ENCODE measurements at places on chromosomes 12 and 14.

DNA sequence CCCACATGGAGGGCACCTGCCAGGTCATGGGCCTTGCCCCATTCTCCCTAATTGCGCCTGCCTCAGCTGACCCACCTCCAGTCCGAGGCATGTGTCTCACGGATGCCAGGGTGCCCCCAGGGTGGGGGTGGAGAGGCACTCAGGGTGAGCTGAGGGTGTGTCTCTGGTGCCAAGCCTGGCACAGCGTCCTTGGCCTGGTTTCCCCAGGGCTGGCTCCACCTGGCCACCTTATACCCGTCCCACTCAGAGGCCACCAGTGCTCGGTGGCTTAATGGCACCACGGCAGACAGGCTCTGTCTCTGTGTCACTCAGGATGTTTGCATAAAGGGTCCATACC lies 33.6 kb upstream of the TDRD9 start:
- DNase-seq: no peak

DNA sequence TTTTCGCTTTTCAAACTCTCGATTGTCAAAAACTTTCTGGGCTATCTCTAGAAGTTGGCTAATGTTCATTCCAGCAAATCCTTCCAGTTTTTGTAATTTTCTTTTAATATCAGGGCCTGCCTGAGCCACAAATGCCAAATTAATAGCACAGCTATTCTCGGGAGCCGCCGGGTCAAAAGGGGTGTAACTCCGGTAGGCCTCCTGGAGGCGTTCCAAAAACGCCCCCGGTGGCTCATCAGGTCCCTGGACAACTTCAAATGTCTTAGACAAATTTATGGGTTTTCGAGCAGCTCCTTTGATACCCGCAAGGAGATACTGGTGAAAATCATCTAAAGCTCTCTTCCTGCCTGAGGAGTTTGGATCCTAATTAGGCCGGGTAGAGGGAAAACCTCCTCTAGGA lies 117.9 kb upstream of the PZP start:
- no peak for DNase-seq

DNA sequence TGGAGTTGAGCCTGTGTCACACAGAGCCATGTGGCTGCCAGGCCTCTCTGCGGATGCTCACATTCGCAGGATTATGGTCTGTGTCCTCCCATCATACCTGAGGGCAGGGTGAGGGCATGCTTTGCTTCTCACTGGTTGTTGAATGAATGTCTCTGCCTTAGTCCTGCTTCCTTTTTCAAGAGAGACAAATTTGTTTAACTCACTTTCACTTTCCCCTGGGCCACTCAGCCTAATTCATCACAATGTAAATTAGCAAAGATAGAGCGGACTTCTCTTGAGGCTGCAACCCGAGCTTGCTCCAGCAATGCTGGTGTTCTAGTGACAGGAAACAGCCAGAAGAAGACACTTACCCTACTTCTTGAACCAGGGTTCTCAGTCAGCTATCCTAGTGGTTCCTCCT lies 35.5 kb upstream of the PAX9 start:
- no peak for DNase-seq

- no peak for DNase-seq
Observed at GRCh38 chr12:110335481-110336045, 54.5 kb downstream of the ATP2A2 start.

- no peak for DNase-seq
Observed at GRCh38 chr12:132438726-132439125, 51.2 kb upstream of the FBRSL1 start.

DNA sequence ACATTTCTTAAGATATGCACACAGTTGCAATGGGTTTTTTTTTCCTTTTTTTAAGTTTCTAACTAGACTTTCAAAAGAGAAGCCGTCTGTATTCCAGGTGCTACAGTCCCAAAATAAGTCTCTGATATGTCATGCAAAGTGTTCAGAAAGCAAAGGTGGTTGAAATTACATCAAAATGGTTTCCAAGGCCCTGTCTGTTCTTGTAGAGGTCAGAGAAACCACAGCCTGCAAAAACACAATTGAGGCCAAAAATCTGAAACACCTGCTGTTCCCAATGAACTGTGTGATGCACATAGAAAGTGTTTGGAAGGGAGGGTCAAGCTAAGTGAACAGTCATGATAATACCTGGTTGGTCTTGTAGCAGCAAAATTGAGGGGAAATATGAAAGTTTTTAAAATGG lies 91.0 kb downstream of the VRK1 start:
- no peak for DNase-seq

- DNase-seq: no peak
Observed at GRCh38 chr12:31737763-31738162, 8.9 kb upstream of the AMN1 start.

DNA sequence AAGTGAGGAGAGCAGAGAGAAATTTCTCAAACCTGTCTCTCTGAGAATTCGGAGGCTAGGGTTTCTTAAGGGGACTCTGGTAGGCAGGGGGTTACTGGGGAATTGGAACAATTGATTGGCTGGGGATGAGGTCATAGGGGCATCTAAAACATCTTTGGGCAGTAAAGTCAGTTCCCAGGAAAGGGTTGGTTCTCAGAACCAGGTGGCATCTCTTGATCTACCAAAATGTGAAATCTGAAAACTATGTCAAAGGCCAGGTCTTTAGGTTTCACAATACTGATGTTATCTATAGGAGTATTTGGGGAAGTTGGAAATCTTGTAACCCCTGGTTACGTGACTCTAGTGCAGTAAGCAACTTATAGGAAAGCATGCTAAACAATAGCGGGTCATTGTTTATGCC lies 6.9 kb downstream of the C12orf75 start:
- no peak for DNase-seq

GRCh38 chr12:124369055-124369826 lies 74.3 kb downstream of the RFLNA start:
- peak; percentile 95 for DNase-seq

GRCh38 chr14:51071857-51072256 lies 23.0 kb downstream of the TRIM9 start:
- DNase-seq: no peak

DNA sequence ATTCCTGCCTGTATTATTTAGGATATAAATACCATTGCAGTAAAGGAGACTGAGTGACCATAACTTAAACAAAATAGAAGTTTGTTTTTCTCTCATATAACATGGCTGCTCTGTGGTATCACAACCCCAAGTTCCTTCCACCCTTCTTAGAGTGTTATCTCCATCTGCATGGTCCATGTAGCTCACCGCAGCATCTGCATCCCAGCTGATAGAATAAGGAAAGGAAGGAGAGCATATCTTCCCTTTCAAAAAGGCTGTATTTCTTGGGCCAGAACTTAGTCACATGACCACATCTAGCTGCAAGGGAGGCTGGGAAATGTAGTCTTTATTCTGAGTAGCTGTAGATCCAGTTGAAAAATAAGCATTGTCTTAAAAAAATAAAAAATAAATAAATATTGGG lies 184.8 kb upstream of the NUDT4 start:
- no peak for DNase-seq

DNA sequence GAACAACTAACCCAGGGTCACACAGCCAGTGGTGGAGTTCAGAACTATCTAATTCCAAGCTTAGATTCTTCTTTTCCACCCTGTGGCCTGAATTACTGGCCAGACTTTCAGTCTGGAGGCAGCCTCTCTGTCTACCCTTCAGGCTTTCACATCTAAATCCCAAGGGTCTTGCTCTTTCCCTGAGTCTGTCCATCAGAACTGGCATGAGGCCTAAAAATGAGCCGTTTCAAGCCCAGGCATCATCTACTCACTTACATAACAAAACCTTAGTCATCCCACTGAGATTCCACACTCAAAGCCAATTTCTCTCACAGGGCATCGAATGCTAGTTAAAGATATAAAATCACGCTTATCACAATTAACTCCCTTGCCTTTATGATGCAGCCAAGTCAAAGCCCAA lies 1.3 kb upstream of the PTGDR start:
- DNase-seq: peak; percentile 82

- no peak for DNase-seq
Observed at GRCh38 chr14:73616831-73617230, 4.5 kb downstream of the ACOT6 start.

DNA sequence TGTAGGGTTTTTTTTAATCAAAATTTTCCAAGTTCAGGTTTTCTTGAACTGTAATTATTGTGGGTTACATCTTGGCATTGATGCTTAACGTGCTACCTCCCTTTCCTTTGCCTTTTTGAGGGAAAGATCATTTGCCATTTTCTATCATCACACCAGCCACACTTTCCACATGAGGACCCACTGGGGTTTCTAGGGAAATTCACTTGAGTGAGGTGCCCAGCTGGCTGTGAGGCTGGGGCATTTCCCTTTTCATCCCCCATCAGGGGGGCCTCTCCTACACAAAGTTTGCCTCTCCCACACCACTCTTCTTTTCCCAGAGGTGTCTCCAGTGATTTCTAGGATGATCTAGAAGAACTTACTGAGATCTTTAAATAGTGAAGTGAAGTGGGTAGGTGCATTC lies 335.7 kb downstream of the BMP4 start:
- DNase-seq: no peak

DNA sequence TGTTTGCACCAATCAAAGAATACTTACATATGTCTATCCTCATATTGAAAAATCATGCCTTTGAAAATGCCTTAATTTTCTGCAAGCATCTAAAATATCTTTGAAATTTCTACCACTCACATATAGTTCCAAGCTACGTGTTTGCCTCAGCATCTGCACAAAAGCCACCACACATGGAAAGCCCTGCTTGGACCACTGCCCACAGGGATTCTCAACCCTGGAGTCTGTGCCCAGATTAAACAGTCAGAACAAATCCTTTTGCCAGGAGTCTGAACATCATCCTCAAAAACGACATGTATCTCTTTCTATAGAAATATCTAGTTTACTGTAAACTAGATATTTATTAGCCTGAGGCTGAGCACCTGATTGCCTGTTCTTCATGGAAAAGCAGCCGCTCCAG lies 32.6 kb downstream of the ARMH4 start:
- DNase-seq: no peak

- DNase-seq: no peak
Observed at GRCh38 chr14:48703728-48704467, 882.3 kb downstream of the RPS29 start.

GRCh38 chr14:68672609-68673285 lies 120.1 kb downstream of the ZFP36L1 start:
- DNase-seq: no peak

GRCh38 chr12:14979468-14979867 lies 6.6 kb downstream of the PDE6H start:
- DNase-seq: no peak

DNA sequence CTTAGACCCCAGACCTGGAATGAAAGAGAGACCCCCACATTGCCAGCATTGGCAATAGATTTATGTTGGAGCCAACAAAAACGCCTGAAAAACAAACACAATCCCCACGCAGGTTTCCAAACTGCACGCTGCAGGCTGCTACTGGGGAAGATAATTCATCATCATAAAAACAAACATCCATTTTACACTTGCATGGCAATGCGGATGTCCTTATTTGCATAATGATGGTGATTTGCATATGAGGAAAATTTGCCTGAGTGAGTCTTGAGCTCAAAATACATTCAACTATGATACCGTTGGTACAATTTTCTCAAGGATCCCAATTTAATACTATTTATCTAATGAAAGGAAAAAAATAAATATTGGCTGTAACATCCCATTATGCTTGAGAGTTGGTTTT lies 33.6 kb upstream of the TMEM132D start:
- no peak for DNase-seq

- no peak for DNase-seq
Observed at GRCh38 chr12:41459906-41460214, 271.7 kb downstream of the PDZRN4 start.

DNA sequence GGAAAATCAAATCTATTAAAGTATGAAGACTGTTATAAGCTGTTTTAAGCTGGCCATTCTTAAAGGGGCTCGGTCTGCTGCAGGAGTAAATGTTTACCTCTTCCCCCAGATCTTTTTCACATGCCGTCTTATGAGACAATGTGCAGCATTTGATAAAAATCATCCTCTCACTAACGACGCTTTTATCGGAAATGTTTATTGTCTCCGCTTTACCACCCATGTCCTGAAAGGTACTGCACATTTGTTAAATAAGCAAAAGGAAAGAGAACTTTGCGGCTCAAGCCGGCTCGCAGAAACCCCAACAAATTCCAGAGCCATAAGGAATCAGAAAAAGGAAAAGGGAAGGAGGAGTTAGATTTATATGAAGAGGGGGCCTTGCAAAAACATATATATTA lies 137.8 kb downstream of the HMGA2 start:
- no peak for DNase-seq

DNA sequence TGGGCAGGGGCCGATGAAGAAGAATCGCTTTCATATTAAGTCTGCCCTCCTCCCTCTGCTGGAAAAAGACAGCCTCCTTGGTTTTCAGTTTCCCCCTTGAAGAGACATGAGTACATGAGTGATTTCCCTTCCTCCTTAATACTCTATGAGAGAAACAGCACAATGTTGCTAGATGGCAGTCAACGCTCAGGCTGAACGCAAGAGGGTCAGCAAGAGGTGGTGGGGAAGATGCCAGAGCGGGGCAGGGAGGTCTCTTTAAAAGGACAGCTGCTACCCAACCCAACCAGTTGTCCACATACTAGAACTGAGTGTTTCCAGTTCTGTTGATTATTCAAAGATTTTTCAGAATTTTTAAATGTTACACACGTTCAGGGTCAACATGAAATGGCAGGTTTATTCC lies 22.8 kb downstream of the CRACR2A start:
- no peak for DNase-seq

DNA sequence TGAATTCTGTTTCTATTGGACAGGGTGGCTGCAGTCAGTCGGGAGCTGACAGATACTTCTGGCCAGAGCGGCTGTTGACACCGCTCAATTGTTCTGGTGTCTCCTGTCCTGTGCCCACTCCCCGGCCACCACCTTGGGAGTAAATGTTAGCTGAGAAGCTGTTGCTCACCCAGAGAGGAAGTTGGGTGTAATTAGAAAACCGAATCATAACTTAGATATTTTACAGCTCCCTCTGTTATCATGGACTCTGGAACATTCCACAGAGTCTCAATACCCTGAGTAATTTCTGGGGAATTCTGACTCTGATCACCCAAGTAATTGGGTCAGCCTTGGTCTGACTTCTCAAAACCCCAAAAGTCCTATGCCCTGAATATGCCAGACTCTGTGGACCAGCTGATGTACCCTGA lies 58.3 kb upstream of the RFLNA start:
- DNase-seq: peak; percentile 73
